ENCODE measurements at places on chromosomes 3 and 15.

DNA sequence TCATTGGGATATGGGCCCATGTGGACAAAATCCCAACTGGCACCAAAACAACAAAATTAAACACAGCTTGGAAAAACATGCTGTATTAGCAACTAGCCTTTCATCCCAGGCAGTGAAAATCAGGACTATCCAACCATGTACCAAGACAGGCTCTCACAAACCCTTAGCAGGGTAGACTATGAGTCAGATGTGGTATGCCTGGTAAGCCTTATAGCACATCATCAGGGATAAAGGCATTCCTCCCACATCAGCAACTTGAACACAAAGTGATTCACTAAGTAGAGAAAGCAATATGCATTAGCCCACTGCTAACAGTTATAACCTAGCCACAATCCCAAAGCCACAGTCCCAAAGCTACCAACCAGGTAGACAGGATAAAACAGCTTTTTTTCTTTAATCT lies 8.0 kb downstream of the CEP152 start:
- no peak for DNase-seq

DNA sequence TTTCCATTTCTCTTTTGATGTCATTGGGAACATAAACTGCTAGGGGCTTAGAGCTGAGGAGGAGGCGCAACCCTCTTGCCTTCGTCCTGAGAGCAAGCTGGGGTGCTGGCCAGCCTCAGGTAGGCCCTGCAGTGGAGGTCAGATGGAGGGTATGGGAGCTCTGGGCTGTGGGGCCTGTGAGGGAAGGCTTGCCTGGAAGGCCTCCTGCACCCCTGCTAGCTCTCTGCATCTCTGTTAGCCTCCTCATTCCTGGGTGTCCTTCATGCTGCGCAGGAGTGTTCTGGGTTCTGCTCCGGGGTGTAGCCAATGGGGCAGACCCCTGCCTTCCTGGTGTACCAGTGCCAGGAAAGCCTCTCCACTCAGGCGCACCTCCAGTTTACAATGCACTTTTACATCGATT lies 11.8 kb downstream of the GP5 start:
- no peak for DNase-seq

DNA sequence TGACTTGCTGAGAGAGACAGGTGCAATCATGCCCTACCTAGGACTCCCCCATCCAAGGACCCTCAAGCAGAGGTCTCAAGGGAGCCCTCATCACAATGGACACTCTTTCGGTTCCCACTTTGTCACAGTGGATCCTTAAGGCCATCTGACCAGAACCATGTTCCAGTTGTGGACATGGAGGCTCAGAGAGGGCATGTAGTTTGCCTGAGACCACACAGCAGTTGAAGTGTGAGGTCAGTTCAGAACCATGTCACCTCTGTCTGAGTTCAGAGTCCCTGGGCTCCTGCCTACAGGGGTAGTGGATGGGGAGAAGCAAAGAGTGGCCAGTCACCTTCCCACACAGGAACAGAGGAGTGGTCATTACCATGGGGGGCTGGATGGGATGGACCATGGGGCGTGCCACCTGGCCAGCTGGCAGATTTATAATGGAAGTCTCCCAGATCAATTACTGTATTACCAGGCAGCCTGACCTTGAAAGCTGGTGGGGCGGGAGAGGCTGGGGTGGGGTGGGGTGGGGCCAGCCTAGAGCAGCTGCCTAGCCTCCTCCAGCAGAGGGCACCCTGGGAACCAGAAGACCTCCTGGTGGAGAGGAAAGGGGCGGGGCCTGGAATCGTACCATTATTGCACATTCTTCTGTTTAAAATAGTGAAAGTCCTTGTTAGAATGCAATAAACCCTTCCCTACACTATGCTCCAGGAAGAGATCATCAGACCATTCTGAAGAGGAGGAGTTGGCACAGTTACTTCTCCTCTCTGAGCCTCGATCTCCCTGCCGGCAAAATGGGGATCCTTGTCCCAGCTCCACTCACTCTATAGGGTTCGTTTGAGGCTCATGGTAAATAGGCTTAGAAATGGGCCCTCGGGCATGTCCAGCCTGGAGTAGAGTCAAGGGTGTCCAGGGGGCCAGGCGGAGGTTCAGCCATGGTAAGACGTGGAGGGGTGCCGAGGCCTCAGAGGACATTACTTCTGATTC lies 26.9 kb upstream of the LINGO1 start:
- DNase-seq: peak; percentile 65

GRCh38 chr3:170418422-170419398 lies at the start of gene CLDN11:
Gene CLDN11, plus strand, starts transcription at chr3:170418868. Its CDS starts 199 bp downstream, at chr3:170419067.
- DNase-seq: peak; percentile 53

GRCh38 chr15:70264738-70265465 lies 167.2 kb upstream of the TLE3 start:
- no peak for DNase-seq

DNA sequence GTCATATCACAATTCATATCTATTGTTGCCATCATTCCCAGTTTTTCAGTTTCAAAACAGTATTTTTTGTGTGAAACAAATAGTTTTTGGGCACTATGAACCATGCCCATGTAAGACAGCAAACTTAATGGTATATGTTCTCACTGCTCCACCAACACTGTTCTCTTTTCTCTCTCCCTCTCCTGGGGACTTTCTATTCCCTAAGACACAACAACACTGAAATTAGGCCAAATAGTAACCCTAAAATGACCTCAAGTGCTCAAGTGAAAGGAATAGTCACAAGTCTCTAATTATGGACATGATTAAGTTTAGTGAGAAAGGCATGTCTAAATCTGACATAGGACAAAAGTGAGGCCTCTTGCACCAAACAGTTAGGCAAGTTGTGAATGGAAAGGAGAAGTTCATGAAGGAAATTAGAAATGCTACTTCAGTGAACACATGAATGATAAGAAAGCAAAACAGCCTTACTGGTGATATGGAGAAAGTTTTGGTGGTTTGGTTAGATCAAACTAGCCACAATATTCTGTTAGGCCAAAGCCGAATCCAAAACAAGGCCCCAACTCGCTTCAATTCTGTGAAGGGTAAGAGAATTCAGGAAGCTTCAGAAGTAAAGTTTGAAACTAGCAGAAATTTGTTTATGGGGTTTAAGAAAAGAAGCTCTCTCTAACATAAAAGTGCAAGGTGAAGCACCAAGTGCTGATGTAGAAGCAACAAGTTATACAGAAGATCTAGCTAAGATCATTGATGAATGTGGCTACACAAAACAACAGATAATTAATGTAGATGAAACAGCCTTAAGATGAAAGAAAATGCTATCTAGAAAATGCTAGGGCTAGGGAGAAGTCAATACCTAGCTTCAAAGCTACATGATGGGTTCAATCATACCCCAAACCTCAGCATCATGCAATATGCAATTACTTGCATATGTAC lies 104.2 kb downstream of the CBLB start:
- no peak for DNase-seq

GRCh38 chr15:87118435-87118834 lies 1038.8 kb downstream of the AGBL1 start:
- DNase-seq: peak; percentile 25

GRCh38 chr3:47741925-47742324 lies 39.8 kb downstream of the SMARCC1 start:
- no peak for DNase-seq

GRCh38 chr15:48862705-48863104 lies 15.2 kb upstream of the EID1 start:
- no peak for DNase-seq

DNA sequence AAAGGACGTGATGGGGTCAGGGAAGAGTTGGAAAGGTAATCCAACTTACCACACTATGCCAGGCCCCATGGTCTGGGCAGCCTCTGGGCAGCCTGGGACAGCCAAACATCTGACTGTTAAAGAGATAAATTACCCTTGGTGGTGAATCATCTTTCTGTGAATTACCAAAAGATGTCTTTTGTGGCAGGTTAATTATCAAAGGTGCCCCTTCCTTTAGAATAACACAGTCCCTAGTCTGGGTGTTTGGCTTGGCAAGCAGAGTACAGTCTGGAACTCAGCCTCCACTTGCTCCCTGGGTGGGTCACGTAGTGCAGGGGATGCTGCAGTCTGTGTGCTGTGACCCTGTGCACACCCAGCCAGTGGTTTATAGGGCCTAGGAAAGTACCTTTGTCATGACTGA lies 113.1 kb downstream of the ZNF621 start:
- no peak for DNase-seq

- DNase-seq: no peak
Measured at GRCh38 chr15:31389576-31389975, 62.9 kb downstream of the KLF13 start.

- no peak for DNase-seq
Measured at GRCh38 chr3:67648701-67649100, 5.7 kb downstream of the SUCLG2 start.

- peak; percentile 24 for DNase-seq
Measured at GRCh38 chr3:114454551-114455251, 160.9 kb downstream of the TIGIT start.
